ENCODE measurements at places on chromosomes 4 and X. TPM values are rescaled to one million over a fixed set of nuclear protein-coding genes. Genes with fewer than 3 reads are reported as not detected.
A peak's percentile ranks its signal among the peaks of the same experiment; 100 is the strongest.

DNA sequence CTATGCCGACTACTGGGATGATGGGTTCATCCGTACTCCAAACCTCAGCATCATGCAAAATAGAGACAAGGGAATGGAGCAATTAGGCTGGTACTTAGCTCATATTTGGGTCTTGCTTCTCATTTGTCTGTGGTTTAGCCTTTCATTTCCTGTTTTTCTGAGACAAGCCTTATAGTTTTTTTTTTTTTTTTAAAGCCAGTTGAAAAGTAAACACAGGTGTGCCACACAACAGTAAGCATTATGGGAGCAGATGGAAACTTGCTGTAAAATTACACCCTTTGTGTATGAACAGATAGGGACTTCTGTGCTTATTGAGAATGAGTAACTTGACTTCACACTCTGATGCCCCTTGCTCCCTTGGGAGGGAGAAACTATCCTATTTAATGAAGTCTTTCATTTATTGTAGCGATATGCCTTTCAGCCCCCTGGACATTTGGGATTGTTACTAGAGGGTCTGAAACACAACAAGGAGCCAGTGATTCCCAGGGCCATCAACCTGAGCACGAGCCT, 13.7 kb downstream of the RASSF6 start:
- no peaks in the 10 kb centered on the region for H3K4me1 ChIP-seq
- no peaks in the 10 kb centered on the region for H3K27me3 ChIP-seq

- DNase-seq = no peak
- no peaks in the 10 kb centered on the region for H3K36me3 ChIP-seq
- no peaks in the 10 kb centered on the region for H3K27me3 ChIP-seq
- no peak overlapping the region for H3K4me3 ChIP-seq
Measured at GRCh38 chr4:7955393-7955792, 15.7 kb upstream of the AFAP1 start.

DNA sequence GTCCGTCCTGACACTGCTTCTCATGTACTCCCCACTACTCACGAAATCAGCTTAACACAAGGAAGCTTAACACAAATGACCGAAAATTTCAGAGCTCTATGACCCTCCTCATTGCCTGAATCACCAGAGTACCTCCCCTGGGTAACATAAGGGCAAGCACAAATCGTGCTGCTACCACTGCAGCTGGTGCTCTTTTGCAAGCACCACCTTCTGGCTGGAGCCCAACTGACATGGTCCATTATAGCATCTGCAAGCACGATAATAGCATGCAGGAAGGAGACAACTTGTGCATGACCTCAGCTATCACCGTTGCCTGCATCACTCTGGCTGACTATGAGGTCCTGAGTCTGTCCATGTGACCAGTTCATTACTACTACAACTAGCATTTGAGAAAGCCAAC, 308.0 kb downstream of the TEX13C start:
- no peaks in the 10 kb centered on the region for H3K36me3 ChIP-seq
- DNase-seq = no peak
- no peak overlapping the region for H3K27ac ChIP-seq
- no peaks in the 10 kb centered on the region for H3K4me1 ChIP-seq

DNA sequence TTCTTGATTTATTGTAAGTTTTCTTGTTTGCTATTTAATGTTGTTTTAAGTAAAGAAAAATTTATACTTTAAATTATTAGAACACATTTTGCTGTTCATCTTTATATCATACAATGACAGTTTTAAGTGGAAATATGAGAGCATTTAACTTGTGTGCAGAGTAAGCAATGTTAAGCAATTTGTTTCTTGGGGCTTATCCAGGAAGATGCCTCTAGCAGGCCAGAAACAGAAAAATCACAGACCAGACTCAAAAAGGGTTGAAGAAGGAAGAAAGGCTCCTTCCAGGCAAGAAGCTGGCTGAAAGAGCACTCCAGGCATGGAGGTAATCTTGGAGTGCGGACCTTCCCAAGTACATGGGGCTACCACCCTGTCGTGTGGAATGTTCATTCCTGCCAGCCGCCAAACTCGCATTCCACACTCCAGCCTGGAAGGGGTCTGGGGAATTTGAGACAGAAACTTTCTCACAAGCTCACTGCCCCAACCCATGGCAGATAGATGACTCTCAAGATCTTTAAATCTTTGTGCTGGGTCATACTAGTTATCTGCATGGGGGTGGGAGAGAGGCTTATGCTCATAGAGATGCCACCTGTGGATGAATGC, 1521.3 kb upstream of the AGA start:
- H3K27me3 ChIP-seq = no peaks in the 10 kb centered on the region
- no peak overlapping the region for H3K27ac ChIP-seq
- DNase-seq = no peak
- H3K4me3 ChIP-seq = no peak overlapping the region

DNA sequence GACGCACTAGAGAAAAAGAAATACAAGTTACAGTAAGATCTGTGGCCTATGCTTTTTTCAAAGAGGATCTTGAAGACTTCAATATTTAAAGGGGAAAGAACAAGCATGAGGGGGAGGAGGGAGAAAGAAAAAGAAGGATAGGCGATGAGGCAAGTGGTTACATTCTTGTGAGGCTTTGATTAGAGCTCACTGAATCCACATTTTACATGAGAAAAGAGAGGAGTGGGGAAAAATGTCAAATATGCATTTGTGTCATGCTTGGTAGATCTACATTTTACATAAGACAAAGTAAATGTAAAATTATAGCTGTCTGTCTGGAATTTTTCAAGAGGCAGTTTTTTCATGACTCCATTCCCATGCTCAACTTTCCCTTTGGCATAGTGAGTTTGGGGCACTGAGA, 965.9 kb downstream of the FSTL5 start:
- H3K36me3 ChIP-seq = no peaks in the 10 kb centered on the region
- no peak overlapping the region for H3K4me3 ChIP-seq
- H3K27ac ChIP-seq = no peak overlapping the region
- no peaks in the 10 kb centered on the region for H3K27me3 ChIP-seq

DNA sequence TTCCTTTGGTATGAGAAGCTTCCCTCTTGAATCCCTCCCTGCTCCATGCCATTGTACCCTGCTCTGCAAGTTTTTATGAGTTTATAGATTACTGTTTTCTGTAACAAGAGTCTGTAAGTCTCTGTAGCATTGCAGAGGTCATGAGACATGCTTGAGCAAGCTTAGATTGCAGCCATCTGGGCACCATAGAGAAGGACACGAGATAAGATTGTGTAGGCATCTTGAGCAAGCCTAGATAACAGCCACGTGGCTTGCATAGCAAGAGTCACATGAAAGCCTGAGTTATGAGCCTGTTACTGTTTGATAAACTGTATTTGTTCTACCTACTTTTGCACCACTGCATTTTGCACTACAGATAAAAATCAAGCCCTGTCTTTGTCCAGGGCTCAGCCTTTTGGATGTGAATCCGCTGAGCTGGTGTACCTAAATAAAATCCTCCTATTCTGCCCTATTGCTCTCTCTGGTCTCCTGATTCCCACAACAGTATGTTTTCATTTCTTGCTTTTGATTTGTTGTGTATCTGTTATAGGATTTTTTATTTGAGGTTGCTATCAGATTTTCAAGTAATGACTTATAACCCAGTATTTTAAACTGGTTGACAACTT, 127.4 kb upstream of the ANKRD50 start:
- H3K4me1 ChIP-seq = no peaks in the 10 kb centered on the region
- H3K36me3 ChIP-seq = no peaks in the 10 kb centered on the region
- H3K27me3 ChIP-seq = no peaks in the 10 kb centered on the region
- H3K27ac ChIP-seq = no peak overlapping the region
- H3K4me3 ChIP-seq = no peak overlapping the region

GRCh38 chr4:147753047-147753446, 21.2 kb downstream of the ARHGAP10 start:
- no peak for DNase-seq
- no peak overlapping the region for H3K4me3 ChIP-seq
- H3K36me3 ChIP-seq = no peaks in the 10 kb centered on the region
- peaks cover 3% of the 10 kb centered on the region for H3K4me1 ChIP-seq
- no peak overlapping the region for H3K27ac ChIP-seq

DNA sequence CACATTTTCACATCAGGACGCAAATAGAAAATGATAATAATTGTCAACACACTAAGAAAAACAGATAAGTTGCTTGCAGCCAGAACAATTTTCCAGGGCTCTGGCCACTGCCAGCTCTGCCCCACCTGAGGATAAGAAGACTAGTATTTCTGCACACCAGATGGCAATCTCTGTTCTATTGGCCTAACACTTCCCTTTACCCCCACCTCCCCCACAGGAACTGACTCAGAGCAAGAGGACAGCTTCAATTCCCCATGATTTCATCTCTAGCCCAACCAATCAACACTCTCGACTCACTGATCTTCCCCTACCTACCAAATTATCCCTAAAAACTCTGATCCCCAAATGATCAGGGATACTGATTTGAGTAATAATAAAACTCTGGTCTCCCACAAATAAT, 164.0 kb downstream of the SMARCA1 start:
- no peak overlapping the region for H3K27ac ChIP-seq
- H3K4me3 ChIP-seq = no peak overlapping the region
- H3K27me3 ChIP-seq = no peaks in the 10 kb centered on the region
- no peaks in the 10 kb centered on the region for H3K36me3 ChIP-seq
- no peak for DNase-seq

DNA sequence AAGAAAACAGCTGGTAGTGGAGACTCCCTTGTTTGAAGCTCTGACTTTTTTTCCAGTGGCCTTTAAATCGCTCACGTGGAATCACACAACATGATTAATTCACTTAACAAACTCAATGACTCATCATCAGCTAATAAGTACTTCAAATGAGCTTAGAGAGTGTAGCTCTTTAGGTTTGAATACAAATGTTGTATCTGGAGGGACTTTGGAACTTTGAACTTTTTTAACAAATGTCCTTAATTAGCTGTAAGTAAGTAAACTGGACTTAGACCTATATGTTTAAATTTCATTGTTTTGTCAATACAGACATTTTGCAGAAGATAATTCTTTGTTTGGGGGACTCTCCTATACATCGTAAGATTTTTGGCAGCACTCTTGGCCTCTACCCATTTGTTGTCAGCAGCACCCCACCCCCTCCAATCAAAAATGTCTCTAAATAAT, 581.1 kb downstream of the SPRY1 start:
- H3K4me3 ChIP-seq = no peak overlapping the region
- DNase-seq = no peak
- no peaks in the 10 kb centered on the region for H3K4me1 ChIP-seq
- peak overlapping the region; percentile 23 for H3K27ac ChIP-seq
- H3K27me3 ChIP-seq = no peaks in the 10 kb centered on the region
- no peaks in the 10 kb centered on the region for H3K36me3 ChIP-seq

DNA sequence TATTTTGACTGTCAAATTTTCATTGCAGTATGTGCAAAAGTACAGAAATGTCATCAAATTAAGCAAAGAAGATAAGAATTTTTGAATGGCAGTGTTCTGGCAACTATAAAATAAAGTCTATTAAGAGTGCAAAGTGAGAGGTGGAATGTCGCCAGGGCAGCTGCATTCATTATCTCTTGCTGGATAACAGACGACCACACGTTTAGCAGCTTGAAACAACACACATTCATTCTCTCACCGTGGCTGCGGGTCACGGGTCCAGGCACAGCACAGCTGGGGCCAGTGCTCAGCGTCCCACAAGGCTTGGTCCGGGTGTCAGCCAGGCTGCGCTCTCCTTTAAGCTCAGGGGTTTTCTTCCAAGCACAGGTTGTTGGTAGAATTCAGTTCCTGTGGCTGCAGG, 113.9 kb downstream of the GPR143 start:
- no peak overlapping the region for H3K4me3 ChIP-seq
- H3K27ac ChIP-seq = no peak overlapping the region

DNA sequence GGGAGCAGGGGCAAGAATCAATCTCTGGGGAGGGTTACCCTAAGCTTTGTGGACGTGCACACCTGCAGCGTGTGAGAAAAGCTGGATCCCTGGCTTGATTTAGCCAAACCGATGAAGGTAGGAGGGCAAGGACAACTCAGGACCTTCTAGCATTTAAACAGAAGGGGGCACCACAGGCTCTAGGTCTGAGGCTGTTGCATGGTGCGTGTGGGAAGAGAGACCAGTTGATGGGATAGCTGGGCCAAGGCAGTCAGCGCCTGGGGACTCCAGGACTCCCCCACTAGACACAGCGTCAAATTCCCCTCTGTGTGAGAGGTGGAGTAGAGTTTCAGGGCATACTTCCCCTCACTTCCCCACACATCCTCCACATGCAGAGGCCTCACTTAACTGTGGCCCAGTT, 4.3 kb downstream of the GABRQ start:
- H3K4me3 ChIP-seq = no peak overlapping the region
- H3K27me3 ChIP-seq = no peaks in the 10 kb centered on the region
- no peak for DNase-seq
- H3K27ac ChIP-seq = no peak overlapping the region
- no peaks in the 10 kb centered on the region for H3K4me1 ChIP-seq

- H3K4me1 ChIP-seq = no peaks in the 10 kb centered on the region
- DNase-seq = no peak
- H3K27me3 ChIP-seq = no peaks in the 10 kb centered on the region
- H3K4me3 ChIP-seq = no peak overlapping the region
Measured at GRCh38 chr4:150600812-150601445, 19.0 kb downstream of the MAB21L2 start.

DNA sequence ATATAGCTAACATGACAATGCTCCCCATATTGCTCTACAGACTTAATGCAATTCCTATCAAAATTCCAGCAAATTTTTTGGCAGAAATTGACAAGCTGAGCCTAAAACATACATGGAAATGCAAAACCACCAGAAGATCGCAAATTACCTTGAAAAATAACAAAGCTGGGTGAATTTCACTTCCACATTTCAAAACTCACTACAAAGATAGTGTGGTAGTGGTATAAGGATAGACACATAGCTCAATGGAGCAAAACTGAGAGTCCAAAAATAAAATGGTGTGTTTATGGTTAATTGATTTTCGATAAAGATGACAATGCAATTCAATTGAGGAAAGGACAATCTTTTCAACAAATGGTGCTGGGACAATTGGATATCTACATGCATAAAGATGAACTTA, 65.8 kb downstream of the SLC9A7 start:
- no peak overlapping the region for H3K4me3 ChIP-seq
- H3K4me1 ChIP-seq = no peaks in the 10 kb centered on the region
- no peaks in the 10 kb centered on the region for H3K27me3 ChIP-seq
- no peaks in the 10 kb centered on the region for H3K36me3 ChIP-seq
- no peak overlapping the region for H3K27ac ChIP-seq
- no peak for DNase-seq

DNA sequence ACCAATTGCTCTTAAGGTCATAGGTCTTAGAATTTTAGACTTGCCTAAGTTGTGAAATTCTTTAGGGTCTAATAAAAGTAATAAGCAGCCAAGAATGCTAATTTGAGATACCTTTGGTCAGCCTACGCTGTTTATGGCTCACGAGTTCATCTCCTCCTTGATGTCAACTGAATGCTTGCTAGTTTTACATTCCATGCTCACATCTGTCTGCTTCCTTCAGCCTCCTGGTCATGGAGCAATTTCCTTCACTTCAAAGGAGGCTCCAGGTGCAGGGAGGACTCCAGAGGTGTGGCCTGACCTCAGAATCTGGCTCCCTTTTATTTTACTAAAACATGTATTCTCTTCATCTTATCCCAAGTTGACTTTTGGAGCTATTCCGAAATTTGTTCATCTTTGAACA, 23.3 kb upstream of the LNX1 start:
- H3K36me3 ChIP-seq = no peaks in the 10 kb centered on the region
- H3K4me1 ChIP-seq = no peaks in the 10 kb centered on the region
- no peak overlapping the region for H3K27ac ChIP-seq
- no peak for DNase-seq

The TECRL gene
- total RNA-seq = not detected

The TASL gene
- total RNA-seq = 2.0 TPM

The RHOH gene
- 6.9 TPM for total RNA-seq

The MAGEA2 gene
- total RNA-seq = not detected

The CT45A2 gene
- not detected for total RNA-seq

The BEX1 gene
- 2.1 TPM for total RNA-seq

The GAK gene
- total RNA-seq = 167 TPM

The FAM9C gene
- total RNA-seq = not detected

The SH3TC1 gene
- total RNA-seq = 101 TPM

The PLP1 gene
- not detected for total RNA-seq

The CLCN4 gene
- 26.3 TPM for total RNA-seq

Data from upper lobe of left lung (tissue), 6 donors.